ENCODE measurements at places on chromosomes 5 and 9.

DNA sequence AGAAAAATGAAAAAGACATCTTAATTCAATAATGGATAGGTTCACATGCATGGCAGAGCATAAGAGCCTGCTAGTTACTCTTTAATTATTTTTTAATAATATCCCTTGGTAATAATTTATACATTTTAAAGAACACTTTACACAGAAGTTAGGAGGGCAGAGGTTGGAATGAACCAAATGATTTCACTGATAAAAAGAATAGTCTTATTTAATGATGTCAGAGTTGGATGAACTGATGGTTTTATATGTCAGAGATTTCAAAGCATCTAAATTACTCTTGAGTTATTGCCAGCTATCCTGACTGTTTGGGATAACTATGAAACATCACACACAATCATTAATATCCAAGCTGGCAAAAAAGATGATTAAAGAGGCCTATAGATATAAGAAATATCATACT is 244.8 kb downstream of the CSNK1G3 start:
- DNase-seq = no peak

GRCh38 chr5:89286320-89286719 is 403.3 kb upstream of the MEF2C start:
- no peak for DNase-seq

GRCh38 chr5:140148508-140148907 is 22.8 kb downstream of the IGIP start:
- DNase-seq = no peak

DNA sequence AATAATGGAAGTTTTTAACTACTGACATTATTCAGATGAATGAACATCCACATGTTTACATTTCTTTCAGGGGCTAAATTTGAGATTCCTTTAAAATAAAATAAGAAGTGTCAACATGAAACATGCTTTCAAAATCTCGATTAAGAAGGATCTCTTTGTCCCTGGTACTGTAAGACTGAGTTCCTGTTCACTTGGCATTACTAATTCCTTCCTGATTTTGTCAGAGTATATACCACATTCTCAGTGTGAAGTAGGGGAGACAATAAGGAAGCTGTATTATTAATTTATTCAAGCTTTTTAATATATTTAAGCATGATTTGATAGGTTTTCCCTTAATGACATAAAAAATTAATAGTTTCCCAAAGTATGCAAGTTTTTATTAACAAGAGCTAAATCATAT is 81.5 kb upstream of the GRHPR start:
- no peak for DNase-seq

- DNase-seq = no peak
These were observed 4.5 kb downstream of the PHF24 start for GRCh38 chr9:34962546-34962945.

- DNase-seq = no peak
These were observed 10.7 kb downstream of the SLC35A4 start for GRCh38 chr5:140575309-140575708.

- DNase-seq = peak; percentile 68
These were observed 58.3 kb upstream of the CPEB4 start for GRCh38 chr5:173829826-173830225.

- no peak for DNase-seq
These were observed 82.3 kb downstream of the CEMIP2 start for GRCh38 chr9:71685988-71686387.

DNA sequence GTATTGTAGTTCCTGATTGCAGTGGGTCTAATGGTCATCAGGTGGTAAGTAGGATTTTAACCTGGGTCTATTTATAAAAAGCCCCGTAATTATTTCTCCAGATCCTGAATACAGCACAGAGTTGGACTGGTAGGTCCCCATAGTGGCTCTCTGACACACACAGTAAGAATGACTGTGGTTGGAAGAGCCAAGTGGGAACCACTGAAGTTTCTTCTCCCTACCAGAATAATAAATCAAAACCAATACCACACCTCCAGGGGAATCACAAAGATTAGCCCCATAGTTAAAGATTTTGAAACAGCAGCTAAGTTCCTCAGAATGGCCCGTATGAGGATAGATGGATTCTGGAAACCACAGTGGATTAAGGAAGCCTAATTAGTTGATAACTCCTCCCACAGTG is 68.4 kb upstream of the ZFR start:
- DNase-seq = no peak

- no peak for DNase-seq
These were observed 62.5 kb downstream of the IPO11 start for GRCh38 chr5:62475072-62475471.
